ENCODE measurements at places on chromosomes 16 and 17.
A peak's percentile ranks its signal among the peaks of the same experiment; 100 is the strongest.

DNA sequence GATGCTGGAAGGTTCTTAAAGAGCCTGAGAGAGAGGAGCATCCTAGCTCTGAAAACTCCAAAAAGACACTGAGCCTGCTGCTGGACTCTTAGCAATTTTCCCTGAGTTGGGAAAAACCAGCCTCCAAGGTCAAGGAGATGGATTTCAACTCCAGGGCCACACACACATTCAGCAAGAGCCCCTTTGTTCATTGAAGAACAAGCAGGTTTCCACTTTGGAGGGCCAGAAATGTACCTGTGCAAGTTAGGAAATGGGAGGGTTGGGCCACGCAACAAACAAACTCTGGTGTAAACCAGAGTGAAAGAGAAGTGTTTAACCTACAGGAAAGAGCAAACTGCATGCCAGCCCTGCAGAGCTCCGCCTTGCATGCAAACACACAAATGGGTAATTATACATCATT is 264.8 kb upstream of the RPL38 start:
- no peak for DNase-seq

GRCh38 chr16:53950677-53951076 is 246.7 kb downstream of the FTO start:
- DNase-seq, result no peak

DNA sequence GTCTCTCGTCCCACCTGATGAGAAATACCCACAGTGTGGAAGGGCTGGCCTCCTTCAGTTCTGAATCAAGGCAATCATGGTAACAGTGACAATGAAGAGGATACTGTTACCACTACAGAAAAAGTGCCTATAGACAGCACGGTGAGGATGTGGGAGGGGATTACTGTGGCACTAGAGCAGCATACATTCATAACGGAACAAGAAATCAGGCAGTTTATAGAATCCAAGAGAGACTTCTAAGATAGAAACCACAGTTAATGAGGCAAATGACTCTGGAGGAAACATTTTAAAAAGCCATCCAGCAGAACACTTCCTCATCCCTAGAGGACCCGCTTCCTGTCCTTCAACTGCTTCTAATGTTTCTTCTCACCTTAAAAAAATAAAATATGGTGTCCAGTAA is 2.7 kb downstream of the RUSF1 start:
- no peak for DNase-seq

GRCh38 chr17:46043606-46044005 is 44.6 kb downstream of the STH start:
- DNase-seq, result no peak

GRCh38 chr17:16974569-16975276 is 2.8 kb upstream of the TNFRSF13B start:
- DNase-seq, result no peak

DNA sequence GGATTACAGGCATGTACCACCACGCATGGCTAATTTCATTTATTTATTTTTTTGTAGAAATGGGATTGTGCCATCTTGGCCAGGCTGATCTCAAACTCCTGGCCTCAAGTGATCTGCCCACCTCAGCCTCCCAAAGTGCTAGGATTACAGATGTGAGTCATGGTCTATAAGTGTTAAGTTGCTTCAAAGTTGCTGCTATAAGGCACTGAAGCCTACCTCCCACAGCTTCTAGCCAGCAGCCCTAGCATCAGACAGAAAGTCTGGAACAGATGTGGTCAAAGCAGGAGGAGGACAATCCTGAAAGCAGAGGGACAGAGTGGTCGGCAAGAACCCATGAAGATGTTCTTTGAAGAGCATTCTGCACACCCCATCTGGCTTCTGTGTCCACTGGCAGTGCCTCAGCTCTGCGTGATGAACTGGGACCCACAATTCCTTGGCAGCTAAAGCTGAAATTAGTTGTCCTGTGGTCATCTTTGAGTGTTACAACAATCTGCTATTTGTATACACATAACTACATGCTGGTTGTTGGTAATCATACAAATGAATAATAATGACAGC is 11.2 kb downstream of the MAP3K14 start:
- DNase-seq, result no peak

GRCh38 chr16:924806-925205 is 46.0 kb downstream of the LMF1 start:
- no peak for DNase-seq

DNA sequence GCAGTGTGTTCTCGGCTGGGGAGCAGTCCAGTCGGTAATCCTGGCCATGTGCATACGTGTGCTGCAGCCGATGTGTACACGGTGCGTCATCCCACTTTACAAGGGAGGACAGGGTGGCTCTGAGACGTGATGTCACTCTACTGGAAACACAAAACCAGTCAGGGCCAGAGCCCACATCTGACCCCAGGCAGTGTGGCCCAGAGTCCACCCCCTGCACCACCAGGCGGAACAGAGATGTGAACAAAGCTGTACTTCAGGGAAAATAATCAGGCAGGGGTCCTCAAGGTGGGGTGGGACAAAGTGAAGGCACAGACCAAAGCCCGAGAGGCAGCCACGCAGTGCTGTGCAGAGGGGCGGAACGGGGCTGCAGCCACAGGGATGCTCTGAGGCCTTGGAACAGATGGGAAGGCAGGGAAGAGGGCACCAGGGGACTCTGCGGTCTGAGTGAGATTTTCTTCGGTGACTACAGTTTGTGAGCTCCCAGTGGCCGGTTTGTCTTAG is 181.5 kb downstream of the ZNF423 start:
- no peak for DNase-seq

- no peak for DNase-seq
Observed at GRCh38 chr16:12539185-12539929, 264.3 kb downstream of the CPPED1 start.

DNA sequence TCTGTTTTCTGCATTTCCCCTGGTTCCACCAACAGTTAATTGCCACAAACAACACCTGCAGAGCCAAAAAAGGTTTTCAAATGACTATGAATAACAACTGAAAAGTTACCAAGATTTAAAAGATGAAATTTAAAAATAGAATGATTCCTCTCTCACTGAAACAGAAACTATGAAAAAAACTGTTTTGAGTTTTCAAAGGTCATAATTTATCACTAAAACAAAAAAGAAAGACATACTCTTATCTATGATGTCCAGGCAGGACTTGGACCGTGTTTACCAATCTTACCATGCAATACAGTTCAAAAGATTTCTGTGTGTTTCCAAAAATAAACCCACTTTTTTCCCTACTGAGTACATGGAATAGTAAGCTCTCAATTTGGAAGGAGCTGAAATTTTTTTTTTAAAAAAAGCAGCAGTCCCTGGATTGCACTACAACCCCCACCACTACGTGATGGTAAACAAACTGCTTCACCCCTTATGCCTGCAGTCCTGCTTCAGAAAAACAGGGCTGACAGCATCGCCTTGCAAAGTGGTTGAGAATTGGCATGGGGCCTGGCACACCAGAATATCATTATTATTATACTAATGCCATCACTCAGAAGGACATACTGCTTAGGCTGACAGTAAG is 8.5 kb downstream of the TXNDC11 start:
- DNase-seq, result no peak

GRCh38 chr17:31722251-31723056 is 136.6 kb downstream of the COPRS start:
- DNase-seq, result no peak

DNA sequence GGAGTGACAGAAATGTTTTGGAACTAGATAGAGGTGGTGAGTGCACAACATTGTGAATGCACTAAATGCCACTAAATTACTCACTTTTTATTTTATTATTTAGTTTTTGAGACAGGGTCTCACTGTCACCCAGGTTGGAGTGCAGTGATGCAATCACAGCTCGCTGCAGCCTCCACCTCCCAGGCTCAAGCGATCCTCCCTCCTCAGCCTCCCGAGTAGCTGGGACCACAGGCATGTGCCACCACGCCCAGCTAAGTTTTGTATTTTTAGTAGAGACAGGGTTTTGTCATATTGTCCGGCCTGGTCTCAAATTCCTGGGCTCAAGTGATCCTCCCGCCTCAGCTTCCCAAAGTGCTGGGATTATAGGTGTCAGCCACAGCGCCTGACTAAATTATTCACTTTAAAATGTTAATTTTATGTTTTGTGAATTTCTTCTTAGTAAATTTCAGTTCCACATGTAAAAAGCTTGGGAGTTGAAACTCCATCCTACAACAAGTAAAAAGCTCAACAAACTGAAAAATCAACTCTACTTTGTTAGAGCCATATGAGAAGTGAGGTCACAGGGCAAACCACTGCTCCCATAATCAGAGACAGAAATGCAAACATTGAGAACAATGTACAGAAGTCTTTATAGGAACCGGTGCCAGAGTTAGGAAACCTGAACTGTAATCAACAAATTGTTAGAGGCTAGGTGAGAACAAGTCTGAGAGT is 13.8 kb upstream of the SLC5A10 start:
- DNase-seq, result no peak

GRCh38 chr17:64216338-64217248 is 46.5 kb downstream of the TEX2 start:
- no peak for DNase-seq

GRCh38 chr17:77581480-77581879 is 377.0 kb upstream of the TNRC6C start:
- no peak for DNase-seq

GRCh38 chr16:12067714-12068401 is 91.3 kb downstream of the SNX29 start:
- peak; percentile 47 for DNase-seq

GRCh38 chr16:85614338-85615013 is 1.4 kb downstream of the GSE1 start:
- DNase-seq, result no peak

GRCh38 chr17:78132084-78132676 is 1.6 kb downstream of the TMC8 start:
- DNase-seq, result no peak

- no peak for DNase-seq
Observed at GRCh38 chr16:84232060-84232459, 7.8 kb downstream of the KCNG4 start.

DNA sequence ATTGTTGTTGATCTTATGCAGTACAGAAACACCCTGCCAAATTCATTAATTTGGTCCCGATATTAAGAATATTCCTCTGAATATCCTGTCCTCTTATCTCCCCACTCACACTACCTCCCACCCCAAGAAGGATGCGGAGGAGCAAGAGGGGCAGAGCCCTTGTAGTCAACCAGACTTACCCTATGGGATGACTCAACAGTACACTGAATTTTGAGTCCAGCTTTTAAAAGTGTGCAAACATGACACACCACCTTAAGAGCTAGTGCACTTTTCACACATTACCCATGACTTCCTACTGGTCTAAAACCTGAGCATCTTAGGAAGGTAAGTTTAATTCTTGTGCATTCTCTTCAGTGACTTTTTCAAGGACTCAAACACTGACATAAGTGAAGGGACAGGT is 9.5 kb downstream of the USP22 start:
- no peak for DNase-seq

GRCh38 chr17:54947396-54947795 is 21.1 kb downstream of the COX11 start:
- DNase-seq, result no peak

- no peak for DNase-seq
Observed at GRCh38 chr17:45060382-45060796, 728 bp upstream of the NMT1 start.

DNA sequence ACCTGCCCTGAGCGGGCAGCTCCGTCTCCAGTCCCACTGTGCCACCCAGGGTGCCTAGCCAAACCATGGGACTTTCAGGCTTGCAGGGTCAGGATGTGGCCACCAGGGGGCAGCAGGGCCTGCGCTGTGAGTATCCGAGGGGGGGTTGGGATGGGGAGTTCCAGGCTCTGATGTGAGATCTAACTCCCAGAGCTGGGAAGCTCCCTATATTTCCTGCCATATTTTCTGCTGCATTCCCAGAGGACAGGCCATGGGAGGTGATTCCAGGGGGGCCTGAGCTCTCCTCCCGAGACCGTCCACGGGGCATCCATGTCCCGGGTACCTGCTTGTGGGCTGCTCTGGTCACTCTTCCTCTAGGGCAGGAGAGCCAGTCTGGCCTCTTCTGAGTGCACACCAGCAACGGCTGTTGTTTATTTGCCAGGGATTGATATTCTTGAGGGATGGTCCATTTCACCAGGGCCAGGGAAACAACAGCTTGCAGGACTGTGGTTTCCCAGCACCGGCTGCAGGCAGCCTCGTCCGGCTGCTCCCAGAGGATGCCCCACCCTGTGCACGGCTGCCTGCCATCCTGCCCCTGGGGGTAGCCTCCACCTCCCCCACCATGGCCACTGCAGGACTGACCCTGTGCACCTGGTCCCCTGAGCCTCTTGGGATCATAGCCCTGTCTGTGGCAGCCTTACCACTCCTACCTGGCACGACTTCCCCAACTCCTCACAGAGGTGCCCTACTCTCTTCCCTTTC is 1.2 kb downstream of the GPR142 start:
- peak; percentile 52 for DNase-seq

DNA sequence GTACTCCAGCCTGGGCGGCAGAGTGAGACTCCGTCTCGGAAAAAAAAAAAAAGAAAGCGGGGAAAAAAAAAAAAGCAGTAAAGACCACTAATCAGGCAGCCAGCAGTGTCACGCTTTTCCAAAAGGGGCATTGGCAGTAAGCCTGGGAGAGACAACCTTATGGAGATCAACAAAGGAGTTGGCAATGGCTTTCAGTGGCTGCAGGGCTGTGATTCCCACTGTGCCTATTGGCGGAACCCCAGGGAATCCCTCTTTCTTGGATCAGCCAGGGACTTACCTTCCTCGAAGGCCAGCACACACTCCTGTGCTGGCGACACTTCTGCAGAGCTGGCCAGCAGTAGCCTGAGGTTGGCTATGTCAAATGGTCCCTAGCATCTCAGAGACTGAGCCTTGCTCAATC is 43.2 kb upstream of the ZFHX3 start:
- no peak for DNase-seq

DNA sequence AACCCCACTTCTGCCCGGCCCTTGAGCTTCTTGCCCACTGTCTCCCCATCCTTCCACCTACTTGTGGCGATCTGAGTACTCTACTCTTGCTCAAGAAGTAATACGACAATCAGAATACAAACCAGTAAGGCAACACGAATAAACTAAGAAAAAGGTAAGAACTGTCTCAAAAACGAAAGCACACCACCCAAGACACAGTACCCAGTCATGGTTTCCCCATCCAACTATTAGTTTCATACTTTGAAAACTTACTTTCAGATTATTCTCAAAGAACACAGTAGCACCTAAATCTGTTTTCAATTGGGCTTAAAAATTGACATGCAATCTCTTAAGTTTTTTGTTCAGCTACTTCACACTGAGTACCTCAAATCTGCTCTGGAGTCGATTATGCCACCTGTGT is 13.9 kb downstream of the GINS2 start:
- DNase-seq, result no peak

DNA sequence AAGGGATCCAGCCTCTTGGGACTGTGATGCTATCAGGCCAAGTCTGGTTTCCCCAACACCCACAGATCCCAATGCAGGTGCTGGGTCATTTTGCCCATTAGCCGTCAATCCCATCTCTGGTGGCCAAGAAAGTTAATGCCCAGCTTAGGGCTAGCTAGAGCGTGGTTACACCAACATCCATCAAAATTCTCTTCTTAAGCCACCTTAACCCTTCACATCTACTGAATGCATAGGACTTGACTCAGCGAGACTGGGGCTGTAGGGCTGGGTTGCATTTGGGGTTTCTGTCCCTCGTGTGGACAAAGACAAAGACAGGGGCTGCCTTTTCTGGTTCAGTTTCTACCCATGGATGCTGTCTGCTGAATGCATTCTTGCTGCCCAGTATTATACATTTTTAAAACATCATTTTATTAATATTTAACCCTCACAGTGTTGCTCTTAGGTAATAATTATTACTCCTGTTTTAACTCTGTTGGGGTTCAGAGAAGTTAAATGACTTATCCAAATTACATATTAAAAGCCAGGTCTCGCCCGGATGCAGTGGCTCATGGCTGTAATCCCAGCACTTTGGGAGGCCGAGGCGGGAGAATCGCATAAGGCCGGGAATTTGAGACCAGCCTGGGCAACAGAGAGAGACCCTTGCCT is 141.1 kb upstream of the NOL11 start:
- no peak for DNase-seq

- no peak for DNase-seq
Observed at GRCh38 chr17:55421179-55421934, at the start of gene MMD. TSS of gene MMD (minus strand) at chr17:55421835. CDS start at chr17:55421695, 140 bp downstream.
